HL-60 (cell line): ENCODE measurements at places on chromosomes 7 and 10.
A peak's percentile ranks its signal among the peaks of the same experiment; 100 is the strongest.

GRCh38 chr10:3330663-3331062 lies 158.1 kb upstream of the PITRM1 start:
- peak; percentile 32 for DNase-seq

DNA sequence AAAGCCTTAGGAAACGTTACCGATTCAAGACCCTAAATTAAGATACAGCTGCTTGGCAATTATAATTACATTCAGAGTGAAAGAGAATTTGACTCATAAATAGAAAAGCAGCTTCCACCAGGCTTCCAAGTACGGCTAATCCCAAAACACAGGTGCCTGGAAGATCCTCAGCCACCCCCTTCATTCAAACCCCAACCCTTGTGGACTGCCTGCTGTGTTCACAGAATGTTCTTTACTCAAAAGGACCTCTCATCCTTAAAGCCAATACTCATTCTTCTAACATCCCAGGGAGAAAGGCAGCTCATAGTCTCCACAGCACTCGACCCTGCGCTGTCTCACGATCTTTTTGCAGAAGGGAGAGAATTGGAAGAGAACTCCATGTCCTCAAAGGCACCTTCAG lies 32.9 kb downstream of the RNF32 start:
- DNase-seq = no peak

DNA sequence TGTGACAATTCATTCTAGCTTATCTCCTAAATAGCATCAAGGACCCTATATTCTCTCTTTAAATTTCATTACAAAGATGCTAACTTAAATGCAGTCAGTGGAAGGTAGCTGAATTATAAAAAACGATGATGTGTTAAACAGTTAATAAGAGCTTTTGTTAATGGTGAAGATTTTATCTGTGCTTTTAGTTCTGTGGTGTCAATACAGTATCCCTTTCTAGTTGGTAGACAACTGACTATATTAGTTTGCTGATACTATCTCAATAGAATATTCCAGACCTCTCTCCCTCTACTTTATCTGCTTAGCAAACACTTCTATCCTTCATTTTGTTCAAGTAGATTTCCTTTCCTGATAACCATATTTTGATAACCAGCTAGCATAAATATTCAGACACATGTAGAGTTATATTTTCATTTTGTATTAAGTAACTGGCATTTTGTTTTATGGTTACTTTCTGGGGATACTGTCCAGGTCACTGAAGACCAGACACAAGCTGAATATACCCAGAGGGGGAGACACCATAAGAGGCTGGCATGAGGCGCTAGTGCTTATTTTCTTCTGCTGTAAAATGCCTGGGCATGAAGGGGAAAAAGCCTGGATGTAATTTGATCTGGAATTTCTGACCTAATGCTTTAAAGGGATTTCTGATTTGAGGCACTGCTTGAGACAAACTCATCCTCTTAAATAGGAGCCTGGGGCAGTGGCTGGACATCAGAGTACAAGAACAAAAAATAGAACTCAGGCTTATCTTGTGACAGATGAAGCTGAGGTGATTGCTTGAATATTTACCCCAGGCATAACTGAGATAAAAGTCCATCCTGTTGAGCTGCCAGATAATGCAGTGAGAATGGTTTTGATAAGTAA lies 197.5 kb downstream of the MALRD1 start:
- DNase-seq = no peak

DNA sequence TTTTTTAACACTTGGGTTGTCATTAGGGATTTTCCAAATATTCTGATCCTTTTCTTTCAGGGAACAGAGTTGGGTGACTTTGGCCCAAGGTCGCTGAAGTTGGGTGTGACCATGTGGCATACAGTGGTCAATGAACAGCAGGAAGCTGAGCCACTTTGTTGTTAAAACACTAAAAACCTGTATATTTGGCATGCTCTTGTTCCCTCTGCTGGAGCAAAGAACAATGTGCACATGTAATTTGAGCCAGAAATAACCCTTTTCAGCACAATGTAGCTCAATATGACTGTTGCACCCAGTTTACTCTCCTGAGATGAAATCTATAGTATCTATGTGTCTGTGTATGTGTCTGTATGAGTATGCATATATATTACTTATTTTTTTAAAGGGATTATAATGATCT lies 74.9 kb downstream of the ADCYAP1R1 start:
- no peak for DNase-seq

DNA sequence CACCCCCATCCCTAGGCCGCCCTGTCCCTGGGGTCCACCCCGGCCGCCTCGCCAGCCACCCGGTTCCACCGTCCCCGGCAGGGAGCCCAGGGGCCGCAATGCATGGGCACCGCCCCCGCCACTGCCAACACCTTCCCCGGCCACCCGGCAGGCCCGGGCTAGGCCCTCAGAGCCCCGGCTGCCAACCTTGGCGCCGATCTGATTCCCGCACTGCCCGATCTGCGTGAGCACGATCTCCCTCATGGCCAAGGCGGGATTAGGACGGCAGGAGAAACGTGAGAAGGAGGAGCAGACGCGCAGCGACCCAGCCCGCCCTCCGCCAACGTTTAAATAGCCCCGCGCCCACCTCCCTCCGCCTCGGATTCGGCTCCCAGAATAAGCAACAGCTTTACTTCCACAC lies at the start of gene TUBB8:
TUBB8 (minus strand) TSS at position 301 of the 400 bp plus-strand sequence; CDS start at position 243, 58 bp downstream.
- DNase-seq = no peak

GRCh38 chr7:55486192-55486590 lies 86.1 kb downstream of the VOPP1 start:
- no peak for DNase-seq
